ENCODE measurements at places on chromosomes 5 and 9.
A peak's percentile ranks its signal among the peaks of the same experiment; 100 is the strongest.

DNA sequence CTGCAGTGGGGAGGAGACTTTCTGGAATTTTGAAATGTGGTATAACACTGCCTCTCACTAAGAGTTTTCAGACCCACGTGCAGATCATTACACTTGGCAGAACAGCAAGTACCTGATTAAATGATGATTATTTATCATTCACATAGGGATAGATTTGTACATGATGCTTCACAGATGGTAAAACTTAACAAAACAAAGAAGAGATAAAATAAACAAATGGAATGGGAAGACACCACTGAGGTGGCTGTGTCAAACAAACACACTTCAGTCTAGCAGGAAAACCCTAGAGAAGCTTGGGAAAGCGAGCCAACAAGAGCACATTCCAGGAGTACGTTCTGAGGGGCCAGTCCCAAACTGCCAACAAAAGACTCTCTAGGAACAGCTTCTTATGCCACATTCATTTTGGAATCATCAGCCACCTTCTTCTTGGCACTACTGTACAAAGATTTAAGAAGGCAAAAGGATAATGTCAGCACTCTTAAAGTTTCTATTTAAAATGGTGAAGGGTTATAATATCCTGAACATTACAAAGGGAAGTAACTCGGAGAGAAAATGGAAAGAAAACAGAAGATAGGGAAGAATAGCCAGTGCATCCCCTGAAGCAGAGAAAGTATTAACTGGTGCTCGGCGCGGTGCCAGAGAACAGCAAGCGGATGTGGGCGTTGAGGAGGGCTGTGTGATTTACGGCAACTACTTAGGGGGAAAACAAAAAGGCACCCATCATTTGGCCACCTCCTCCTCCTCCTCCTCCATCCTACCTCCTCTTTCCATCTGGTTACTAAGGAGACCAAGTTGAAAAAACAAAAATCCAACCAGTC is 1.6 kb downstream of the MED27 start:
- no peak for DNase-seq

GRCh38 chr5:2138896-2139295 is 256.2 kb upstream of the IRX4 start:
- no peak for DNase-seq

GRCh38 chr5:518721-519120 is 5.5 kb downstream of the SLC9A3 start:
- no peak for DNase-seq

DNA sequence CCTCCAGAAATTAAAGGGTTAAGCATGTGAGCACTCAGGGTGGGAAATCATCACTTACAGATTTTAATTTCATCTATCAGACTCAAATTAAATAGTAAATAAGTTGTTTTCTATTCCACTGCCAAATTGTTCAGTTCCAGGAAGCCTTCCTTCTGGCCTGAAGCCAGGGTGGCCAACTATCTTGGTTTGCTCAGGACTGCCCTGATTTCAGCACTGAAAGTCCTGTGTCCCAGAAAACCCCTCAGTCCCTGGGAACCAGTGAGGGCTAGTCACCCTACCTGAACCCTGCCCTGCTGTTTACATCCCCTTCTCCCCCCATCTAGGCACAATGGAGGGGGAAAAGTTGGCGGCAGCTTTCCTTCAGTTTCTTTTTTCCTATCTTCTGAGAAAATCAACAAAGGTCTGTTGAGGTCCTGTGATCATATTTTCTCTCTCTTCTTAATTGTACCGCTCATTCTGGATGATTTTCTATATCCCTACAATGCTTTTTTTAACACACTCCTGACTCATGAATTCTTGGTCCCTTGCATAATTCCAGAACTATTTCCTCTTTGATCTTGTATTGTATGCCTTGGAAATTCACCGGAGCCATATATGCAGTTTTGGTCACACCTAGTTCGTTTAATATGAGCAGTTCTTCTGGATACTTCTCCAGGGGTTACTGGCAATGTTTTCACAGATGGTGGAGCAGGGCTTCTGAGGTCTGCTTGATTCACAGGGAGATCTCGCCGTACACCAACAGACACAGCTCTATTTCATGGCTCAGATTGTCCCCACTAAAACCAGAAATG is 103.8 kb downstream of the MAP1B start:
- no peak for DNase-seq

DNA sequence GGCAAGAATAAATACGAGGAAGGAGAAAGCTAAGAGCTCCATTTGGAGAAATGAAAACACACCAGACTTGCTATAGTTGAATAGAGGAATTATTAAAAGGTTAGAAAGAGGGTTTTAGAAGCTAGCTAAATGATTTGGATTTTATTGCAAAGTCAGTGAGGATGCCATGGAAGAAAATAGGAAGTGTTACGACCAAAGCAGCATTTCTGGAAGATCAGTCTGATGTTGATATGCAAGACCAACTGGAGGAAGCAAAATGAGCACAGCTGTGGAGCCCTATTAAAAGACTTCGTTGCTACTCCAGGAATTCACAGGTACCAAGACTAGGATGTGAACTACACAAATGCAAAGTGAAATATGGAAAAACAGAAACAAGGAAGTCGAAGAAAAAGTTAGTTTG is 2.1 kb downstream of the DHX29 start:
- DNase-seq, result no peak

- DNase-seq, result no peak
Measured at GRCh38 chr5:168947212-168947868, 353.6 kb downstream of the SLIT3 start.

DNA sequence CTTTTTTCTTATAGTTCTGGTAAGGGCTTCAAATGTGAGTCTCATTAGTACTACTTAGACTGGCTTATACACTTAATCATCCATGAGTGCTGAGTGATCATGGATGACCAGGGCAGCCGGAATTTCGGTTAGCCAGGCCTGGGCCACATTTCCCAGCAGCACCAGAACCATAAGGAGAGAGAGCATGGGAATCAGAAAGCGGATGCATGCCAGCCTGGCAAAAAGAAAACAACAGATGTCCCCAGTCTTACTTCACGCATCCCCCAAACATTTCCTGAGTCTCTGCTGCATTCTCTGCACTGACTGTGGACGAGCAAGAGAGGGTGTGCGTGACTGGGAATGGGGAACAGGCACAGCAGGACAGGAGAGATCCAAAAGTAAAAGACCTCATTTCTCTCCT is 371.1 kb upstream of the ZNF608 start:
- no peak for DNase-seq

- DNase-seq, result no peak
Measured at GRCh38 chr5:78903353-78903752, 81.8 kb downstream of the ARSB start.

- DNase-seq, result no peak
Measured at GRCh38 chr5:124194282-124194681, 552.2 kb downstream of the ZNF608 start.

DNA sequence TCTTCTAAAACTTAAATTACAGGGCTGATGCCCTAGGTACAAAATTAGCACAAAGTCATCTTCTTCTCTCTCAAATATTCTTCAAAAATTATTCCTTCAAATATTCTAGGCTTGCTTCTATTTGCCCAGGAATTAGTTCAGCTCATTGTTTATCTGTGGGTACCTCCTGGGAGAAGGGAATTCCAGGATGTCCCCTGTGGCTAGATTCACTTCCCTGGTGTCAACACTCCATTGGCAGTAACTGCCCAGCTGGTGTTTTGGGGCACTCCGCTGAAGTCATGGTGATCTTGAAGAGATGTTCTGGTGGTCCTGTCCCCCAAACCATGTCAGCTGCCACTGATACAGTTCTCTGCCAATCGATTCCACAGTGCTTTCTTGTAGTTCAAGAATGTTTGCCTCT is 26.2 kb upstream of the TGFBR1 start:
- no peak for DNase-seq

GRCh38 chr5:110361471-110361870 is 365.0 kb downstream of the TMEM232 start:
- DNase-seq, result no peak

- no peak for DNase-seq
Measured at GRCh38 chr5:151739395-151739794, 19.0 kb downstream of the ATOX1 start.

- DNase-seq, result no peak
Measured at GRCh38 chr5:67528953-67529352, 332.4 kb upstream of the CD180 start.

DNA sequence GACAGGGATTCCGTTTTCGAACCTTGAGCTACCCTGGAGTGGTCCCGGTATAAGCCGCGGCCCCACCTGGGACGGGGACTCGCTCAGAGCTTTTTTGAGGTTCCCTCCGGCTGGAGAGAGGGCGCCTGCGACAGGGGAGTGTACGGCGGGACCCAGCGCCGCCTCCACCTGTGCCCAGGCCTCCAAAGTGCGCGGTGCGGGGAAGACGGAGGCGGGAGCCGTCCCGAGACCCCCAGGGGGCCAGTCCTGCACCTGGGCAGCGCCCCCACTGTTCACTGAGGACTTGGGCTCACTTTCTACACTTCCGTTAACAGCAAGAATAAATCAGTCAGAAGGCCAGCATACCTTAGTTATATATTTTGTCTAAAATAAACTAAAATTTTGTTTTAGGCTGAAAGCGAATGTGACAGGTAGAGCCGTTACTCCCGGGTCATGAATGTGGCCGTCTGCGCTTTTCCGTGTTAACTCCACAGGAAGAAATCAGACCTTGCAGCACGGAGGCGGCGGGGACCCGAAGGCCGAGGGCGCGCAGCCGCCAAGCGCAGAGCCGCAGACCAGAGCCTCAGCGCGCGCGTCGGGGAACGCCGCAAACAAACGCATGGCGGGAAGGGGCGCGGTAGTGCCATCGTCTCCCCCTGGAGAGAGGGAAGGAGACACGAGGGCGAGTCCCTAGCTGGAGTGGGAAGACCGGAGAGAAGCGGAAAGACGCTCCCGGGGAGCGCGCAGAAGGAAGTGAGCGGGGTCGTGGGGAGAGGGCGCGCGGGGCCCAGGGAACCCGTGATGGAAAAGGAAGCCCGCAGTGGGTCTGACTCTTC is 14.1 kb downstream of the TRIM7 start:
- DNase-seq, result peak; percentile 45
